Vagina (tissue), 2 donors: ENCODE measurements at places on chromosomes 1 and 21.

DNA sequence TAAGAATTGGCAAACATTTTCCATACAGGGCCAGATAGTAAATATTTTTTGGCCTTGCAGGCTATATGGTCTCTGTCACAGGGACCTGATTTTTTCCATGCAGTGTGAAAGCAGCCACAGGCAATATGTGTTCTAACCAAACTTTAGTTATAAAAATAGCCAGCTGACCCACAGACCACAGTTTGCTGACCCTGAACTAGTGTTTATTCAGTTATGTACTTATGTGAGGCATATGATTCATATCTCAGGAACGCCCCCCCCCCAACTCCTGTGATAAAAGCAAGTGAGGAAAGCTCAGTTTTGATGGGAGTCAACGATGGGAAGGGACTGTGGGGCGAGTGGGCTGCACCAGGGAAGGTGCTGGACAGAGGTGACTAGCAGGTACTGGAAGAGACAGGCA, 80.1 kb downstream of the HMGB4 start:
- H3K27me3 ChIP-seq = no peaks in the 10 kb centered on the region
- no peak overlapping the region for H3K4me3 ChIP-seq
- H3K27ac ChIP-seq = no peak overlapping the region
- no peak for DNase-seq
- no peaks in the 10 kb centered on the region for H3K4me1 ChIP-seq

DNA sequence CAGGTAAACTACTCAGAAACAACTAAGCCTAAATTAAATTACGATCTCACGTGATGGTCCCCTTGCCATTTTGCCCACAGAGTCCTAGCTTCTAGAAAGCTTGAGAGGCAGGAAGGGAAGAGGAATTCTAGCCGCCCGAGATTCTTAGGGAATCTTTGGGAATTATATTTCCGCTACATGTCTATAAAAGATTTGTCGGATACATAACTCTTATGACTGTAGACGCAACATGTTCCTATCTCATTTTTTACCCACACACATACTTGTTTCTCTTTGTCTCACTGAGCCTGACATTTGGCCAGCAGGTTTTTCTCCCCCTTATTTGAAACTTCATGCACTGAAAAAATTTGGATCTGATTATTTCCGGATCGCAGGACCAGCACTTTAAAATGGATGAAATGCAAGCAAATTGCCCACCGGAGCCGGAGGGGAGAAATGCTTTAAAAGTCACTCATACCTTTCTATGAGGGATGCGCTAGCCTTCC, 5.5 kb downstream of the GLIS1 start:
- no peaks in the 10 kb centered on the region for H3K27me3 ChIP-seq
- no peaks in the 10 kb centered on the region for H3K36me3 ChIP-seq
- H3K4me3 ChIP-seq = no peak overlapping the region
- H3K27ac ChIP-seq = peak overlapping the region; percentile 55
- peaks cover 20% of the 10 kb centered on the region for H3K4me1 ChIP-seq

- DNase-seq = no peak
- no peaks in the 10 kb centered on the region for H3K27me3 ChIP-seq
- no peak overlapping the region for H3K27ac ChIP-seq
- H3K4me1 ChIP-seq = no peaks in the 10 kb centered on the region
- no peaks in the 10 kb centered on the region for H3K36me3 ChIP-seq
These were observed 294.3 kb upstream of the SPAG17 start for GRCh38 chr1:118479351-118479750.

DNA sequence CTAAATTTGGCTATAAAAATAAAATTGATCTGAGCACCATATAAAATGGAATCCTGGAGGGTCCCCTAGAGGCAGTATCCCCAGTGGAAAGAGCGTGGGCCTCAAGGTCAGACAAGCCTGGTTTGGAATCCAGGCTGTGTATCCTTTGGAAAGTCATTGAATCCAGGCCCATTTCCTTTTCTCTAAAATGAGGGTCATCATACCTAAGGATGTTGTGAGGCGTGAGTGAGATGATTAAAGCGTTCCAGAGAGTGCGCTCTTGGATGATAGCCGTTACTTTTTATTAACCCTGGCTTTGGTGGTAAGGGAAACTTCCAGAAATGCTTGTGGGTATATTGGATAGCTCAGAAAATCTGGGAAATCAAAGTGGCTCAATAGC, 683 bp upstream of the ZNF436 start:
- H3K27me3 ChIP-seq = no peaks in the 10 kb centered on the region
- H3K4me1 ChIP-seq = peaks cover 57% of the 10 kb centered on the region
- H3K4me3 ChIP-seq = peak overlapping the region; percentile 74
- peak overlapping the region; percentile 98 for H3K27ac ChIP-seq
- DNase-seq = no peak

GRCh38 chr1:6790146-6790545, 4.9 kb downstream of the CAMTA1 start:
- H3K36me3 ChIP-seq = no peaks in the 10 kb centered on the region
- no peak for DNase-seq
- H3K4me3 ChIP-seq = no peak overlapping the region
- H3K27me3 ChIP-seq = no peaks in the 10 kb centered on the region

- H3K4me3 ChIP-seq = peak overlapping the region; percentile 26
- no peaks in the 10 kb centered on the region for H3K36me3 ChIP-seq
- H3K27me3 ChIP-seq = no peaks in the 10 kb centered on the region
- peak overlapping the region; percentile 49 for H3K27ac ChIP-seq
These were observed 62.9 kb downstream of the MDM4 start for GRCh38 chr1:204578867-204579664.

GRCh38 chr1:19617376-19617775, 26.7 kb upstream of the NBL1 start:
- H3K4me1 ChIP-seq = peaks cover 77% of the 10 kb centered on the region
- DNase-seq = no peak
- H3K4me3 ChIP-seq = no peak overlapping the region
